ENCODE measurements at places on chromosomes 4 and X.
A peak's percentile ranks its signal among the peaks of the same experiment; 100 is the strongest.

GRCh38 chr4:107034996-107035818 lies 906 bp downstream of the DKK2 start:
- DNase-seq, result peak; percentile 53

GRCh38 chr4:2243681-2244380 lies 1.9 kb upstream of the HAUS3 start:
- peak; percentile 27 for DNase-seq

DNA sequence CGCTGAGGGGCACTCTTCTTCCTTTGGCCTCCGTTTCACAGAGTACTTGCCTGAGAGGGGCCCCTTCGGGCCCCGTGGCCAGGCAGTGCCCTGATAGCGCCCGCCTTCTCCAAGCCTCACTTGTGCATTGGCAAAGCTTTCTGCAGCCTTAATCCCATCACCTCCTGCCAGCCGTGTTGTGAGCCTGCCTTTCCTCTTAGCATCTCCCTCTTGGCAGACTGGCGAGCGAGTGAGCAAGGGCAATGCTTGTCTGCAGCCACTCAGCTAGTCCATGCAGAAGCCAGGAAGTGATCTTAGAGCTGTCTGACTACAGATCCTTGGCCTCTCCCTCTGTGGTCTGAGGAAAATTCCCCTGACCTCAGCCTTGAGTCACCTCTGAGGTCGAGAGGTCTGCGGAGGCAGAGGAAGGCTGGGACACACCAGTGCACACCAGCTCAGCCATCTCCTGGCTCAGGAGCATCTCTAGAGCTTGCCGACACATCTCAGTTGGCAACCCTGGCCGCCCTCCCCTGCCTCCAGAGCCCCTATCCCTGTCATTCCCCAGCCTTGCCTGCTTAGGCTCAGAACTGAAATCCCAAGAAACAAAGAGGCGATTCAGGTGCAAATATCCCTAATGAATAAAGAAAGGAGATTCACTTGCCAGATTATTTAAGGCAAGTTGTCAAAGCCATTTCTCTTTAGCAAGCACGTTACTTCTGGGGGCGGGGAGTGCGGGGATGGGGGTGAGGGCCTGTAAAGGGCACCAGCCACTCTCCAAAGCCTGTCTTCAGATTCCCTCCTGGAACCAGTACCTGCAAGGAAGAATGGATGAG lies 143.5 kb upstream of the MAMLD1 start:
- no peak for DNase-seq

GRCh38 chr4:64781737-64782326 lies 372.6 kb upstream of the TECRL start:
- DNase-seq, result no peak

- no peak for DNase-seq
Observed at GRCh38 chr4:64784125-64784524, 374.9 kb upstream of the TECRL start.

- DNase-seq, result no peak
Observed at GRCh38 chr4:52841682-52842456, 20.2 kb upstream of the RASL11B start.

DNA sequence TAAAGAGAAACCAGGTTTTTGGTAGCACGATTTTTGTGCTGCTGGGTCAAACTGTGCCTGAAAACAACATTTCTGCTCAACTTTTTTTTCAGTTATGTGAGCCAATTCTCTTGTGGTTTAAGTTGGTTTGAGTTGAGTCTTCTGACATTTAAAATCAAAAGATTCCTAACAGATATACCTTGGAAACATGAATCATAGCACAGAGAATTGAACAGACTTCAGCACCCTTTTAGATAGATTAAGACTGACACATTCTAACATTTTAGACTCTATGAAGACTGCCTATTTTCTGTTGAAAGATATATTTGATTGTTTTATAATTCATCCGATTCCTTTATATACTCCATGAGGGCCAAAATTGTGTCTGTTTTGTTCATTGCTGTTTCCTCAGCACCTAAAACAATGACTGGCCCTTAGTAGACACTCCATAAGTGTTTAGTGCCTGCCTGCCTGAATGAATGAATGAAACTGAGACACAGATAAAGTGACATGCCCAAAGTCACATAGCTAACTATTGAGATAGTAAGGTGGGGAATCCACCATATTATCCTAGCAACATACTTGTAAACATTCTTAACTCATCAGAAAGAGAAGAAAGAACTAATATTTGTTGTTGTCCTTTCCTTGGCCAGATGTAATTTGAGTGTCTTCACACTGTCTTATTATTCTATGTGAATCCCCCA lies 624.0 kb downstream of the MID1IP1 start:
- no peak for DNase-seq

- no peak for DNase-seq
Observed at GRCh38 chr4:47831026-47831679, 6.7 kb downstream of the CORIN start.
